ENCODE measurements at places on chromosomes 3 and 15. TPM values are rescaled to one million over a fixed set of nuclear protein-coding genes. Genes with fewer than 3 reads are reported as not detected.
A peak's percentile ranks its signal among the peaks of the same experiment; 100 is the strongest.

Gene ROPN1
- not detected for total RNA-seq

Gene INSYN1
- total RNA-seq = not detected

Gene PLCH1
- 0.05 TPM for total RNA-seq

Gene SLC4A7
- 29.6 TPM for total RNA-seq

Gene DNAJA4
- 5.9 TPM for total RNA-seq

DNA sequence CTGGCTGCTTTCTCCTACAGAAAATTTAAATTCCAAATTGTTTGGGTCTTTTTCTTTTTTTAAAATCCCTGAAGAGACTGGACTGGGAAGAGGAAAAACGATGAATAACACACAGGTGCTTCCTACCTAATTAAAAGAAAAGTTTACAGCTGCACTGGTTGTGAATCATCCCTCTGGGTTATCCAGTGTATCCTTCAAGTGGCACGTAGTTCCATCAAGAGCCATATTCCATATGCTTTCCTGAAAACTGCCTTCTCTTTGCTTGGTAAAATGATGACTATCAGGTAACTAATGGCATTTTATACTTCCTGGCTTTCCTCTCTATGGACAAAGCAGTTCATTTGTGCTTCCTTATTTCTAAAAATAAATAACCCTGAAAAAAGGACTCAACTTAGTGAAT is 123.2 kb downstream of the MAGI1 start:
- H3K4me3 ChIP-seq = no peak overlapping the region
- DNase-seq = no peak
- H3K27me3 ChIP-seq = no peaks in the 10 kb centered on the region
- H3K36me3 ChIP-seq = no peaks in the 10 kb centered on the region
- H3K4me1 ChIP-seq = no peaks in the 10 kb centered on the region

DNA sequence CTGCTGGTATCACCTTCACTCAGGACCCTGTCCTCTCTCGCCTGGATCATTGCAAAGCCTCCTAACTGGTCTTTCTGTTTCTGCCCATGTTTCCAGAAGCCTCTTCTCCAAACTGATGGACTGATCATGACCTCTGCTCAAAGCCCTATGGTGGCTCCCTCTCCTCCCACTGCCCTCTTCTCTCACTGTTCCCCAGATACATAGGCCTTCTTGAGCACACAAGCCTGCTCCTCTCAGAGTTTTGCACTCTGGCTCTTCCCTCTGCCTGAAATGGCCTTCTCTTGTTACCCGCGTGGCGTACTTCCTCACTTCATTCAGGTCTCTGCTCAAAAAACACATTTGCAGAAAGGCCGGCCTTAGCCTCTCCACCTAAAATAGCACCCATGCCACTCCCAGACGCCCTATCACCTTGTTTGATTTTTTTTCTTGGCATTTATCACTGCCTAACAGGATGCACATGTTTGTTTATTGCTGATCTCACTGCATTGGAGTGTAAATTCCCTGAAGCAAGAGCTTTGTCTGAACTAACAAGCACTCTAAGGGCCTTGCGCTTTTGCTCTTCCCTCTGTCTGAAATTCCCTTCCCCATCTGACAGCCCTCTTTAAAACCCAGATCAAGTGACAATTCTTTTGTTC is 1.4 kb upstream of the ETFA start:
- no peaks in the 10 kb centered on the region for H3K36me3 ChIP-seq
- no peak for DNase-seq
- H3K27me3 ChIP-seq = no peaks in the 10 kb centered on the region
- no peak overlapping the region for H3K27ac ChIP-seq
- no peak overlapping the region for H3K4me3 ChIP-seq

DNA sequence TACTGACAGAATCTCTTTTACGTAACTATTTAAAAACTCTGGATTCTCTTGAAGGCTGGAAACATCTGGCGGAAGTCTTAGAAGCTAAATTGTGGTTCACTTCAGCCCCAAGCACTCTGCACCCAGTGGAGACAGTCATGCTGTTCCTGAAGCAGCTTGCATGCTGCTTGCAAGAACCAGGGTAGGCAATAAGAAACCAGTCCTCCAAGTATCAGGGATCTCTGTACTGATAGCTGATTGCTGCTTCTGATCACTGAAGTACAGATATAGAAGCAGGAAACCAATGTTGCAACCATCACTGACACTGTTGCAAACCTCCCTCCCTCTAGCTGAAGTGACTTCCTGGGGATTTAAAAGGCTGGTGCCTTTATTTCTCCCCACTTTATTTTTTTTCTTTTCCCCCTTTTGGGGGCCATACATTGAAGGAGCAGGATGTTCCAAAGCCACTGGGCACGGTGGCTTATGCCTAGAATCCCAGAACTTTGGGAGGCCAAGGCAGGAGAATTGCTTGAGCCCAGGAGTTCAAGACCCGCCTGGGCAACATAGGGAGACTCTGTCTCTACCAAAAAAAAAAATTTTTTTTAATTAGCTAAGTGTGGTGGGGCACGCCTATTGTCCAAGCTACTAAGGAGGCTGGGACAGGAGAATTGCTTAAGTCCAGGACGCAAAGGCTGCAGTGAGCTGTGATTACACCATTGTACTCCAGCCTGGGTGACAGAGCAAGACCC is 15.3 kb downstream of the SPCS1 start:
- DNase-seq = no peak
- no peaks in the 10 kb centered on the region for H3K27me3 ChIP-seq
- peak overlapping the region; percentile 27 for H3K27ac ChIP-seq

DNA sequence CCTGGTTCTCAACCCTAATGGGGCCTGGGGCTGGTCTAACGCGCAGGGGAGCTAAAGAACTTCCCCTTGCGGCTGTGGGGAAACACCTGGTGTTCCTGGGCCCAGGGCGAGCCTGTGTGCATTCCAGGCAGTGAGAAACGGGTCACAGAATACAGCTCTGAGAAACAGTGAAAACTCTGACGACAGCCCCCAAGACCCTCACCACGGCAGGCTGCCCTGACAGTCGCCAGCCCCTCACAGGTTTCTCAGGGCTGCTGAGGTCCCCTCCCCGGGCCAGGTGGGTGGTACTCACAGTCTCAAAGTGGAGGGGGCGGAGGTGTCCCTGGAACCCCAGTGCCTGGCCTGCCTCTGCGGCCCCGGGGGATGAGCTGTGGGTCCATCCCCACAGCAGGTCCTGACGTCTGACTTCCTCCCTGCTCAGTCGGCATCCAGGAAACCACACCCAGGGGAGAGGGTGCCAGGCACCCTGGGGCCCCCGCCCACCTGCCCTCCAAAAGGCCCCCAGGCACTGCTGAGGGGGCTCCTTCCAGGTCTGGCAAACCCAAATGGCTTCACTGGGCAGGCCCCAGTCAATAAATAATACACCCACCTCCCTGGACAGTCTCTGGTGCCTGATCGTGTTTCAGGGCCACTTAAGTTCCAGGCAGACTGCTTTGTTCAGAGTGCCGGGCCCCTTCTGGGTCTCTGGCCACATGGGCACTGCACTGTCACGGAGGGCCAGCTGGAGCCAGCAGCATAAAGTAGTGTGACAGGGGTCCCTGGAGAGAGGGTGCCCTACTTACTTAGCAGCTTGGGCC is 57.7 kb downstream of the IQSEC1 start:
- peaks cover 2% of the 10 kb centered on the region for H3K36me3 ChIP-seq
- H3K27ac ChIP-seq = peak overlapping the region; percentile 99
- DNase-seq = no peak
- H3K4me1 ChIP-seq = peaks cover 86% of the 10 kb centered on the region
- peak overlapping the region; percentile 70 for H3K4me3 ChIP-seq
- H3K27me3 ChIP-seq = no peaks in the 10 kb centered on the region

GRCh38 chr3:40847551-40847992 is 322.8 kb downstream of the ZNF621 start:
- DNase-seq = no peak
- H3K27ac ChIP-seq = no peak overlapping the region
- 0 out of 2 replicates have a peak, but pooled peaks cover 2% of the 10 kb centered on the region for H3K27me3 ChIP-seq
- no peaks in the 10 kb centered on the region for H3K36me3 ChIP-seq

DNA sequence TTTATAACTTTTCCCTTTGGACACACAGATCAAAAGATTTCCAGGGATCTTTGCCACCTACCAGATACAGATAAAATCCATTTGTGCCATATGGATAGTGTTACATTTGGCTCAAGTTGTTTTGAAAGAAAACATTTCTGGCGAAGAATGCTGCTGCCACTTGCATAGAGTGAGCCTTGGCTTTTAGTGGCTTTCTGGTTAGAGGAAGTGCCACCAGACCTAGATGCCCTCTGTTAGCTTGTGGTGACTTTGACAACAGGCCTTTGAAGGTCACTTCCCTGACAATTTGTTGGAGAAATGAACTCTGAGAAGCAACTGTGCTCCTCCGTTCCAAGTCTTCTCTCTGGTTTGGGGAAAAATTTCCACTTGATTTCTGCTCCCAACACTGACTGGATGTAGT is 158.0 kb downstream of the CHST2 start:
- H3K27me3 ChIP-seq = no peaks in the 10 kb centered on the region
- H3K4me3 ChIP-seq = no peak overlapping the region
- no peaks in the 10 kb centered on the region for H3K36me3 ChIP-seq
- no peaks in the 10 kb centered on the region for H3K4me1 ChIP-seq
- no peak overlapping the region for H3K27ac ChIP-seq
- DNase-seq = no peak

GRCh38 chr3:18047052-18047451 is 304.6 kb upstream of the TBC1D5 start:
- DNase-seq = no peak
- H3K27me3 ChIP-seq = no peaks in the 10 kb centered on the region
- H3K27ac ChIP-seq = no peak overlapping the region
- no peaks in the 10 kb centered on the region for H3K36me3 ChIP-seq
- no peaks in the 10 kb centered on the region for H3K4me1 ChIP-seq
- no peak overlapping the region for H3K4me3 ChIP-seq

DNA sequence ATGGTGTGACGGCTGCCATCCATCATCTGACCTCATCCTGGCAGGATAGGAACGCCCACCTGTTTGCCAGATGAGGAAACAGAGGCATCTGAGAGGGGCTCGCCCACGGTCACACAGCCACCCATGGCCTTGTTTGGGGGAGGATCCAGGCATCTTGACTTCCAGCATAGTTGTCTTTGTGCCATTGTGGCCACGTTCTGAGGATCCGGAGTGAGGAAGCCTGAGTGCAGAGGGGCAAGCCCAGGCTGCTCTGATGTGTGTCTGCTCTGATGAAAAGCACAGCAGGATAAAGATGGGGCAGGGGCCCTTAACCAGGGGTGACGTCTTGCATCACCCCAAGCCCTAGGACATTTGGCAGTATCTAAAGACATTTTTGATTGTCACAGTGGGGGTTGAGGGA is 58.7 kb downstream of the FGD5 start:
- H3K4me1 ChIP-seq = no peaks in the 10 kb centered on the region
- H3K27ac ChIP-seq = no peak overlapping the region
- DNase-seq = no peak
- no peaks in the 10 kb centered on the region for H3K36me3 ChIP-seq

GRCh38 chr3:143634991-143635390 is 213.3 kb downstream of the SLC9A9 start:
- no peaks in the 10 kb centered on the region for H3K36me3 ChIP-seq
- no peaks in the 10 kb centered on the region for H3K27me3 ChIP-seq
- no peak overlapping the region for H3K4me3 ChIP-seq
- H3K27ac ChIP-seq = no peak overlapping the region
- DNase-seq = no peak

DNA sequence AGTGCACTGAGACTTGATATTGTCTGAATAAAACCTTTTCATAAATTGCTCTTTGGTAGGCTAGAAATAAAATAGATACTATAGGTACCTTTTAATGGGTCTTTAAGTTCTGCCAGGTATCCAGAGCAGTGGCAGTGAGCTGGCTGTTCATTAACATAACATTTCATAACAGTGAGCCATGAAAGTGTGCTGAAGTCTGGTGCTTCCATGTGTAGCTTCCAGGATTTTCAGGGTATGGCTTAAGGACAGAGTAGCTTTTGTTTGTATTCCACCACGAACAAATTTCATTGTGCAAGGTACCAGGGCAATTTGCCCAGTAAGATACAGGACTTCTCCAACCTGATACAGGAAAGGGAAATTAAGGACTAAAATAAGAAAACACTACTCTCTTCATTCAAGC is 124.7 kb upstream of the NANOGP8 start:
- H3K27me3 ChIP-seq = no peaks in the 10 kb centered on the region
- DNase-seq = no peak
- H3K4me1 ChIP-seq = no peaks in the 10 kb centered on the region
- H3K4me3 ChIP-seq = no peak overlapping the region
- no peaks in the 10 kb centered on the region for H3K36me3 ChIP-seq
- H3K27ac ChIP-seq = no peak overlapping the region

DNA sequence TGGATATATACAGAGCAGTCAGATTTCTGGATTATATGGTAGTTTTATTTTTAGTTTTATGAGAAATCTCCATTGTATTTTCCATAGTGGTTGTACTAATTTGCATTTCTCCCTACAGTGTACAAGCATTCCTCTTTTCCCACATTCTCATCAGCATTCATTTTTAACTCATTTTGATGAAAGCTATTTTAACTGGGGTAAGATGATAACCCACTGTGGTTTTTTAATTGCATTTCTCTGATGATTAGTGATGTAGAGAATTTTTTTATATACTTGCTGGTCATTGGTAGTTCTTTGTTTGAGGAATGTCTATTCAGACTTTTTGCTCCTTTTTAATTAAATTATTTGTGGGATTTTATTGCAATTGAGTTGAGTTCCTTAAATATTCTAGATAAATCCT is 903.6 kb downstream of the DIPK2A start:
- no peaks in the 10 kb centered on the region for H3K36me3 ChIP-seq
- no peaks in the 10 kb centered on the region for H3K4me1 ChIP-seq
- no peaks in the 10 kb centered on the region for H3K27me3 ChIP-seq
- no peak overlapping the region for H3K4me3 ChIP-seq
- H3K27ac ChIP-seq = no peak overlapping the region

- no peak overlapping the region for H3K4me3 ChIP-seq
- H3K4me1 ChIP-seq = peaks cover 18% of the 10 kb centered on the region
- no peak for DNase-seq
- no peaks in the 10 kb centered on the region for H3K36me3 ChIP-seq
- H3K27ac ChIP-seq = no peak overlapping the region
- H3K27me3 ChIP-seq = no peaks in the 10 kb centered on the region
Measured at GRCh38 chr15:31489281-31489680, 162.6 kb downstream of the KLF13 start.

- no peak overlapping the region for H3K4me3 ChIP-seq
- H3K36me3 ChIP-seq = no peaks in the 10 kb centered on the region
- H3K4me1 ChIP-seq = no peaks in the 10 kb centered on the region
- no peaks in the 10 kb centered on the region for H3K27me3 ChIP-seq
- H3K27ac ChIP-seq = no peak overlapping the region
- DNase-seq = no peak
Measured at GRCh38 chr3:76700323-76700722, 339.6 kb upstream of the ROBO2 start.

- H3K4me3 ChIP-seq = no peak overlapping the region
- DNase-seq = no peak
- no peaks in the 10 kb centered on the region for H3K27me3 ChIP-seq
- H3K27ac ChIP-seq = no peak overlapping the region
- peaks cover 3% of the 10 kb centered on the region for H3K4me1 ChIP-seq
Measured at GRCh38 chr3:46228260-46229242, 13.7 kb upstream of the CCR3 start.

Data from GM12878 (cell line).